ENCODE measurements at places on chromosomes 1 and 21.

DNA sequence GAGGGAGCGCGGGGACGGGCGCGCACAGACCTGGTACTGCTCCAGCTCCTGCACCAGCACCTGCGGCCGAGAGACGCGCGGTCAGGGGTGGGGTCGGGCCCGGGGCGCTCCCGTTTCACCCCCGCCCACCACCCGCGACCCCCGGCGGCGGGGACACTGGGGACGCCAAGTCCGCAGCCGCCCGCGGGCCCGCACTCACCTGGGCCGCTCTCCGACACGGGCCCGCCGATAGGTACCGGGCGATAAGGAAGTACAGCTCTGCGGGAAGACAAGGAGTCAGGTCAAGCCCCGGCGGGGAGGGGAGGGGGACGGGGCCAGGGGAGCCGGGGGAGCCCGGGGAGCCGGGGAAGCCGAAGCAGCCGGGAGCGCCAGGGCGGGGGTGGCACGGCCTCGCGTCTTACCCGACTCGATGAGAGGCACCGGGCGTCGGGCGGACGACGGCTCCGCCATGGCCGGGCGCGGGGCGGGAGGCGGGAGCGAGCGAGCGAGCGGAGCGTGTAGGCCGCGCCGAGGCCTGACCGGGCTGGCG, 326 bp downstream of the BRWD1 start:
- DNase-seq = peak; percentile 85

- no peak for DNase-seq
Measured at GRCh38 chr1:110196917-110197765, 13.0 kb upstream of the KCNC4 start.

- peak; percentile 71 for DNase-seq
Measured at GRCh38 chr1:7388488-7389185, 382.5 kb upstream of the VAMP3 start.

DNA sequence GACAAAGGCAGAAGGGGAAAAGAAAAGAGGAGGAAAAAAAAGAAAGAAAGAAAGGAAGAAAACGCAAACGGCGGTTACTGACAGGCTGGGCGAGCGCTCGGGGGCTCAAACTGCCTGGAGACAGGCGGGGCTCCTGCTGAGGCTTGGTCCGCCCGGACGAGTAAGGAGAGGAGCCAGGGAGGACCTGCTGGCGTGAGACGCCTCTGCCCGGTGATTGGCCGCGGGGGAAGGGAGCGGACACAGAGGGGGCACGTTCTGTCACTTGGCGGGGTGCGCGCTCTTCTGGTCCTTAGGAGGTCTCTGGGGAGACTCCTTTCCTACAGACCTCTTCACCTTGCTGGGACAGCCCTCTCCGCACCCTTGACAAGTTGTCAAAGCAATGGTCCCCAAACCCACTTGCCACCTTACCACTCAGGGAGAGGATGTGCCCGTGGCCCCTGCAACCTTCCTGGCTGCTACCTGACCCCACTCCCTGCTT, 791 bp upstream of the PIK3R3 start:
- DNase-seq = no peak

GRCh38 chr1:33710967-33711366, 152.9 kb upstream of the HMGB4 start:
- DNase-seq = no peak

DNA sequence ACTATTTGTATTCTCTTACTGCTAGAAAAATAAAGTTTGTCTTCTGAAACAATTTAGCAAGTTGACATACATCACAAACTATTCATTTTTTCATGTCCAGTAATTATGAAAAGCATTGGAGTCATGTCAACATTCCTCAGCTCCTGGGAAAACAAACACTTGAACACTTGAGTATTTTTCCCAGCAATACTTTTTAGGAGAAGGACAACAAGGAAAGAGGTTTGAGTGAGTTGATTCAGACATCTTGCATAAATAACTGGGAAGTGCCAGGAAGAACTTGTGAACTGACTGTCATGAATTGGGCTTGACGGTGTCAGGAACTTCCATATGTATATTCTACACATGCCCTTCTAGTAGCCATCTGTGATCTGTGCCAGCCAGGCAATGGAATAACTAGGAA, 195.6 kb downstream of the HMCN1 start:
- DNase-seq = no peak

DNA sequence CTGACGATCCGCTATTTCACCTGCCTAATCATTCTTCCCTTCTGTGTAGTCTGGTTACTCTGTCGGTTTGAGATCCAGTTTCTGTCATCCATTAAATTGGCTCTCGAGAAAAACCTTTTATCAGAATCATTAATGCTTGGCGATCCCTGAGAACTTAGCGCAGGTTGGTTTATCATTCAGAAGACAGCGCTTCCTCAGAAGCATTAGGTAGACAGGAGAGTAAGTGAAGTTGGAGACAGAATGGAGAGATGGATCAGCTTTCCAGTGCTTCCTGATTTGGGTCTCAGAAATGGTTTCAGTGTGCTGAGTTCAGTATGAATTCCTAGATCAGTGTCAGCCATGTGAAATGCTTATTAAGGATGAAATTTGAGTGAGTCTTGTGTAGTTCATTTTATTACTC, 1.3 kb downstream of the USP1 start:
- no peak for DNase-seq

- DNase-seq = no peak
Measured at GRCh38 chr1:231642618-231643017, 16.0 kb downstream of the DISC1 start.

- DNase-seq = no peak
Measured at GRCh38 chr1:179143322-179143721, 61.5 kb downstream of the TOR3A start.

DNA sequence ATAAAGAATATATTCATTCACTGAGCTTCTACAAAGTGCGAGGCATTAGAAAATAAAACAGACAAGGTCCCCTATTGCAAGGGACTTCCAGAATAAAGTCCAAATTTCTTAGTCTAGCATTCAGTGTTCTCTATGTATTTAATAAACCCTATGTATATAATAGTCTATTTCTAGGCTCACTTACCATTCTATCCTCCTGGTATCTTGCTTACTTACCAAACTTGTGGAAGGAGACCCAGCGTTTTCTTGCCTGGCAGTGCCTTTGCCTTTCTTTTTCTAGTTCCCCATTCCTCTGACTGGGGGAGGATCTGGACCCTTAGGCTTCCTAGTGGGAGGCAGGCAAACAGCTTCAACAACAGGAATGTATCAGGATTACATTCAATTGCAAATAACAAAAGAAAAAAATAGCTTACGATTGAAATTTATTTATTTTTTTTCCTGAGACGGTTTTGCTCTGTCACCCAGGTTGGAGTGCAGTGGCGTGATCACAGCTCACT, 690 bp upstream of the RNF19B start:
- no peak for DNase-seq

GRCh38 chr1:48916130-48917069, 139.7 kb upstream of the BEND5 start:
- DNase-seq = no peak

GRCh38 chr1:229133811-229134210, 137.1 kb upstream of the RAB4A start:
- no peak for DNase-seq

- DNase-seq = no peak
Measured at GRCh38 chr21:43925609-43926008, 60.6 kb downstream of the AGPAT3 start.
